ENCODE measurements at places on chromosomes 16 and 17.

- DNase-seq, result no peak
Observed at GRCh38 chr17:45170280-45170930, 8.7 kb downstream of the HEXIM2 start.

DNA sequence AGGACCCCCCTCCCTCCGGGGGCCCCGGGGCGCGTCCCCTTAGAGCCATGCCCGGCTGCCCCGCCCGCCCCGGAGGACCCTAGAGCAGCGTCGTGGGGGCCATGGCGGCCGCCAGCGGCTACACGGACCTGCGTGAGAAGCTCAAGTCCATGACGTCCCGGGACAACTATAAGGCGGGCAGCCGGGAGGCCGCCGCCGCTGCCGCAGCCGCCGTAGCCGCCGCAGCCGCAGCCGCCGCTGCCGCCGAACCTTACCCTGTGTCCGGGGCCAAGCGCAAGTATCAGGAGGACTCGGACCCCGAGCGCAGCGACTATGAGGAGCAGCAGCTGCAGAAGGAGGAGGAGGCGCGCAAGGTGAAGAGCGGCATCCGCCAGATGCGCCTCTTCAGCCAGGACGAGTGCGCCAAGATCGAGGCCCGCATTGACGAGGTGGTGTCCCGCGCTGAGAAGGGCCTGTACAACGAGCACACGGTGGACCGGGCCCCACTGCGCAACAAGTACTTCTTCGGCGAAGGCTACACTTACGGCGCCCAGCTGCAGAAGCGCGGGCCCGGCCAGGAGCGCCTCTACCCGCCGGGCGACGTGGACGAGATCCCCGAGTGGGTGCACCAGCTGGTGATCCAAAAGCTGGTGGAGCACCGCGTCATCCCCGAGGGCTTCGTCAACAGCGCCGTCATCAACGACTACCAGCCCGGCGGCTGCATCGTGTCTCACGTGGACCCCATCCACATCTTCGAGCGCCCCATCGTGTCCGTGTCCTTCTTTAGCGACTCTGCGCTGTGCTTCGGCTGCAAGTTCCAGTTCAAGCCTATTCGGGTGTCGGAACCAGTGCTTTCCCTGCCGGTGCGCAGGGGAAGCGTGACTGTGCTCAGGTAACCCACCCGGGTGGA, 759 bp downstream of the ALKBH5 start:
- no peak for DNase-seq

DNA sequence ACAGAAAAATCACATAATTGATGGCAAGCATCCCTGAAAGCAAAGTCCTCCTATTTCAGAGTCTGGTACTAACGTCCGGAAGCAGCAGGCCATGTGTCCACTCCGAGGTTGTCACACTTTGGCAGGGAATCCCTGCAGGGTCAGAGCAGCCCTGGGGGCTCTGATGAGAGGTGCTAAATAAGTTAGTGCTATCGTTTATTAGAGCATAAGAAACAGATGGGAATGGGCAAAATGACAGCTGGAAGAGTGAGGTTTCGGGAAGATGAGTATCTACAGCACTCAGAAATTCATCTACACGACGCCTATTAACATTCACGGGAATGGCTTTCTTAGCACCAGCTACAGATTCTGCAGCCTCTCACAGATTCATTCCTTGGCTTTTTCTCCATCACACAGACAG, 465.4 kb upstream of the PSMD7 start:
- no peak for DNase-seq

DNA sequence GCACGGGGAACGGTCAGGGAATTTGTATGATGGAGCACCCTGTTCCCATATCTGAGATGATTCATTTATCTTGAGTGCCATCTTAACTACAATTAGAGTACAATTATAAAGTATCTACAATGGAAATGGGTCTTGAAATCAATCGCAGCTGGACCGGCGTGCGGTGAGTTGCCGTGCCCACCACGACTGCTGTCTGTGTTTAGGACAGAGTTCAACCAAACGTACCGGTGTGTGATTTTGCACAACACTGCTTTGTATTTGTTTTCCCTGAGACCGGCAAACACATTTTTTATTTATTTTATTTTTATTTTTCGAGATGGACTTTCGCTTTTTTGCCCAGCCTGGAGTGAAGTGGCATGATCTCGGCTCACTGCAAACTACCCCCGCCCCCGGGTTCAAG, 457.0 kb downstream of the WWOX start:
- DNase-seq, result no peak

- peak; percentile 17 for DNase-seq
Observed at GRCh38 chr17:12985431-12986293, 32.2 kb downstream of the ELAC2 start.

DNA sequence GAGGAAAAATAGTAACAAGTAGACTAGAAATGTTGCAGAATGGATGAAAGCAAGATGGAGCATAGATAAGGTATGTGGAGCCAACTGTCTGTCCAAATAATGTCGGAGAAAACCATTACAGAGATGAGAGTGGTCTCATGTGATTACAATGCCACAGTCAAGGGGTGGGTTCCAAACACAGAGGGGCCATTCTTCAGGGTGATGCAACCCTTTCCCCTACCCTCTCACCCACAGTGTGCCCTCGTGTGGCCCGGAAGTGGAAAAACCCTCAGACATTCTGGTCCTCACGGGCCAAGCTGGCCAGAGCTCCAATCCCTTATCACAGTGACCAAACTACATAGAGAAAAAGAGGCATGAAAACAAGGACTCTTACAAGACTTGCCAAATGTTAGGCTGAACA, 17.7 kb upstream of the HS3ST3A1 start:
- DNase-seq, result no peak

DNA sequence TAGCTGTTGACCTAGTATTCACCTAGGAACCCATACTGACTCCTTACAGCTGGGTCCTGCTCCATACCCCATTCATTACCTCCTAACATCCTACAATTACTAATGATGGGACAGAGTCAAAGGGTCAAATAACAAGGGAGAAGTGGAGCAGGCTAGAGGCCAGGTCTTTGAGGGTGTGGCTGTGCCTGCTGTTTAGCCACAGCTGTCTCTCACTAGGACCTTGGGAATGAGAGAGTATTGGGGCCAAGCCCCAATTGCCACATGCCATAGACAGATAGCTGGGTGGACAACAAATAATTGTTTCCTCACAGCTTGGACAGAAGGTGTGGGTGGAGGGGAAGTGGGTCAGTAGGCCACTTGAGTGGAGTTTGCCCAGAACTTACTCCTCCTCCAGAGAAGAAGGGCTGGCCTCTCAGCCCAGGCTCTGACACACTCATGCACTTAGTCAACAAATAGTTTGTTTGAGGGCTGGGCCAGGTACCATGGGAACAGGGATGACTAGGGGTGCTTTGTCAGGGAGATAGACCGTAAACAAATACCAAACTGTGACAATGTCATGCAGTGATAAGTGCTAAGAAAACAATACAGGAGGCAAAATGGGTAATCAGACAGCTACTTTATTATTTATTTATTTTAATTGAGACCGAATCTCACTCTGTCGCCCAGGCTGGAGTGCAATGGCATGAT, 10.2 kb upstream of the CENPT start:
- no peak for DNase-seq

DNA sequence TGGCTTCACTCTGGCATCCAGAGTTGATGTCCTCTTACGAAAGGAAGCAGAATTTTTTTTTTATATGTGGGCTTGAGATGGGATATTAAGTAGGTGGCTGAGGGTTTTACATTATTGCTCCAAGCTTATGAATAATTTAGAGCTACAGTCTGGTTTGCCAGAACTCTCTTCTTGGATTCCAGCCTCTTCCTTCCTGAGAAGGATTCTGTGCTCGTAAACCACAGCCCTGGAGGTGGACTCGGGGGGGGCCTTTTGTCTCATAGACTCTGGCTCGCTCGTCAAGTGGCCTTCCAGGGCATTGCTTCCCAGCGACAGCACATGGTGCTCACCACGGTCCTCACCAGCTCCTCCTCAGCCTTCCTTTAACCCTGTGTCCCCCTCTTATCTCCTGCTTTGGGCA, 43.2 kb downstream of the TMEM11 start:
- DNase-seq, result no peak

DNA sequence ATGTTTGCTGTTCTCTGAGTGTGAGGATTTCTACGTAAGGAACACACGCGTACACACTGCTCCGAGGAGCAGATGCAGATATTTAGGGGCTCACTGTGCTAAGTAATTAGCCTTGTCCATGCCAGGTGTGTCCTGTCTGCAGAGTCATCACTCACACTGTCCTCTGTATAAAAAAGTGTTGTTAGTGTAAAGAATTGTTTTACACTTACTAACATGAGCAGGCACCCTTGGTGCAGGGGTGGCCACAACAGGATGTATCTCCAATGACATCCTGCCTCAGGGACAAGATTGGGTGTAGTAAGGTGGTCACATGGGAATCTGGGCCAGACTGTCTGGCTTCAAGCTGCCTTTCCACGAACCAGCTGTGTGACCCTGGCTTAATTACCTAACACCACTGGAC, 63.9 kb downstream of the NDEL1 start:
- DNase-seq, result no peak

- no peak for DNase-seq
Observed at GRCh38 chr17:73268582-73269328, 7.1 kb upstream of the CPSF4L start.

DNA sequence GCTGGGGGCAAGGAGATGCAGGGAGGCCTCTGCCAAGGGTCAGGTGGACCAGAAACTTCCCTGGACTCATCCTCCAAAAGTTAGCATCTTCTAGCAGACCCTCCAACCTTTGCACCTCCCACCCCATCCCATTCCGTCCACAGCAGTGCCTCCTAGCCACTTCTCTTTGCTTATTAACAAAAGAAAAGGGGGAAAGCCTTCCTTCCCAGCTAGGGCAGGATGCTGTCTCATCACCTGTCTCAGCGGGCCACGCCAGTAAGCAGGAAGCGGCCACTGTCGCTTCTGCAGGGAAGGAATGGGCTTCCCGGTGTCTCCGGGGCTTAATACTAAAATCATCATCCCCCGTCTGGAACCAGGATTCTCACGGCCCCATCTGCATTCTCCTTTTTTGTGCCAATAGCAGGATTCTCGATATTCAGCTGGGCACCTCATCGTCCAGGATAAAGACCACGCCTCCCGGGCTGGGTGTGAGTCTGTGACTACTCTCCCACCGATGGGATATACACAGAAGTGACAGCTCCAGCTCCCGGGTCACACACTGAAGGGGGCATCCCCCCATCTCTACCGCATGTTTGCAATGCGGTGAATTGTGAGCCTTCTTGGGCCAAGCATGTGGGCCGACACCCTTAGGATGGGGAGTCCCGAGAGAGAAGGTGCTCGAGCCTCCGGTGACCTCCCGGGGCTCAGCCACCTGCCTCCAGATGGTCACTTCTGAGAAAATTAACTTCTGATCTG, 15.5 kb upstream of the RBFOX3 start:
- DNase-seq, result no peak

DNA sequence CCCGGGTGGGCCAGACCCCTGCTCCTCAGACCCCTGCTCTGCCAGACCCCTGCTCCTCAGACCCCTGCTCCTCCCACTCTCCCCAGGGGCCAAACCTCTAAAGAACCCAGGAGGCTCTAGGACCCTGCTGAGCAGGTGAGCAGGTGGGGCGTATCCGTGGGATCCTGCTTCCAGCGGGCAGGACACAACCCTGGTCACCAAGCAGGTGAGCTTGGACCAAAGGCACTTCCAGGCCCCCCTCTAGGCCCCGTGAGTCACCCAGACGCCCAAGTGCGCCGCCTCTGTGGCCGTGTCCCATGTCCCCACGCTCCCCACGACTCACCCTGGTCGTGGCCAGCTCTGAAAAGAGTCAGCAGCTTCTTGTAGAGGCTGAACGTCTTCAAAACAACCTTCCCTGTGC, 5.0 kb downstream of the CYBC1 start:
- DNase-seq, result no peak

- DNase-seq, result no peak
Observed at GRCh38 chr16:56409195-56409594, 16.1 kb downstream of the AMFR start.

GRCh38 chr17:39950871-39951348, 11.9 kb upstream of the GSDMA start:
- no peak for DNase-seq

GRCh38 chr16:11629071-11630030, 38.9 kb upstream of the SNN start:
- no peak for DNase-seq

- DNase-seq, result no peak
Observed at GRCh38 chr17:72702998-72703397, 389.5 kb downstream of the SLC39A11 start.

- no peak for DNase-seq
Observed at GRCh38 chr17:13297183-13297582, 279.4 kb upstream of the ELAC2 start.

DNA sequence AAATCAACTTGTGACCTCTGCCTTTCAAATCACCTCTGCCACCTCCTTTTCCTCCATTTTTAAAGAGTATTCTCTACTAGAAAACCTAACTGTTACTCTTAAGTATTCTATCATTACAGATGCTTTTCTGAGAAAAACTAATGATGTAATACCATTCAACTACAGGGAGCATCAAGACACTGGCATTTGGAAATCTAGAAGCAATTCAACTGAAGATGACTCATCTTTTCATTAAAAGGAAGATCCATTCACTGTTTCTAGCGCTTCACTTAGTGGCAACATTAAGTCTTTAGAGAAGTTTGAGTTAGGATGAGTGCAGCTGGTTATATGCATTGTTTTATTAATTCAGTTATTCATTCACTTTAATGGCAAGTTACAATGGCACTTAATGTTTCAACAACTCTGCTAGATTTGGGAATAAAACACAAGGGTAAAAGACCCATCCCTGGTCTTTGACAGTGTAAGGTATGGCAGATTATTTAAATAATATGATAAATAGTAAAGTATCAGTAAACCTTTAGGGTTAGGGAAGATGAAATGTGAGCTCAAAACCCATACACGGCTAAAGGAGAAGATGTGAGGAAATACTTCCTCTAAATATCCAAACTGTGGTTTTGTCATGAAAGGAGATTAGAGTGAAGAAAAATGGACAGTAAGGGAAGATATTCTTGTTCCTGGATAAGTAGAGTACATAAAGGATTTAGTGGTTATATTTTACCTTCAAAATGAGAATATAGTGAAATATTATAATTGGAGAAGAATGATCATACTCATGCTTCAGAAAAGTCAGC, 61.7 kb downstream of the KCNJ2 start:
- no peak for DNase-seq

- DNase-seq, result no peak
Observed at GRCh38 chr16:77965346-77965745, 57.0 kb upstream of the CLEC3A start.

GRCh38 chr17:68820825-68821481, 134.2 kb downstream of the ABCA8 start:
- no peak for DNase-seq

- no peak for DNase-seq
Observed at GRCh38 chr17:6303664-6304063, 131.3 kb downstream of the AIPL1 start.

- DNase-seq, result no peak
Observed at GRCh38 chr16:71473891-71474290, 11.8 kb upstream of the ZNF23 start.

All from putamen (tissue), 1 donor.